Motor neuron (in vitro differentiated cells): ENCODE measurements at places on chromosomes 6 and 20. TPM values are rescaled to one million over a fixed set of nuclear protein-coding genes. Genes with fewer than 3 reads are reported as not detected.

DNA sequence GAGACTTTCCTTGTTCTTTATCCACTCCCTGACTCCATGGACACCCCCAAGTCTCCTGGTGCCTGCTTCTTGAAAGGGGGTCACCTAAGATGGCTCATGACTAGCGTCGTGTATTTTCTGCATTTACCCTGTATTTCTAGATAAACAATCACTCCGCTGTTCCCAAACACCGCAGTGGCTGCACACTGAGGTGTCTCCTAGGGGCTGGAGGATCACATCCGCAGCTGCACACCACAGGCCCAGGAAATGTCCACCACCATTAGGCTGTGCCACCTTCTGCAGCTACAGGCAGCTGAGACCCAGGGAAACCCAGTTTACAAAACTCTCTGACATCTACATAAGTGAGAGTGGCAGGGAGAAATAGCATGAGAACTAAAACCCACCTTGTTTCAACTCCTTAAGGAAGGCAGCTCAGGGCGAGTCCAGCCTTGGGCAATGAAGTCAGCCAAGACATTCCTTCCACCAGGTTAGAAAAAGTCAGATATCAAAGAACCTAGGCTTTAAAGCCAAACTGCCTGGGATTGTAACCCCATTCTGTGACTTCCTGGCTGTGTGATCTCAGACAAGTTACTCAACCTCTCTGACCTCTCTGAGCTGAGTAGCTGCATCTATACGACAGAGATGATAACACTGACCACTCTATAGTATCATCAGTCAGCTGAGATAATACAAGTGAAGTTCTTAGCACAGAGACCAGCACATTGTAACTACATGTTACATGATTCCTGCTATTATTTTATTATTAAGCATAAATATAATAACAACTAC lies 102.2 kb downstream of the SNX5 start:
- ATAC-seq: no peak

- no peak for ATAC-seq
These were observed 68.0 kb downstream of the PLCG1 start for GRCh38 chr20:41205313-41205712.

DNA sequence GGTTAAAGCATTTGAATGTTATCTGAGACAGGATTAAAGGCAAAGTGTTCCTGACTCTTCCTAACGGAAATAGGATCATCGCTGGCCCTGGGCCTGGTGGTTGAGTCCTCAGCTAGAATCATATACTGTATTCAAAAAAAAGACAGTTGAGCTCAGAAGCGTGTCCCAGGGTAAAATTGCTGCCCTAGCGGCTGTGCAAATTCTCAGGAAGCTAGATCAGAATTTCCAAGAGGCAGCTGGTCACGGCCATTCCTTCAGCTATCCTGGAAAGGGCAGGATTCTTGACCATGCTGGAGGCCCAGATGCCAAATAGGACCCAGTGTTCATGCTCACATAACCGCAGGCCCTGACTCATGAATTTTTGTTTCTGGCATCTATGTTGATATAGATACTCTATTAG lies 67.4 kb downstream of the STMND1 start:
- no peak for ATAC-seq

Gene MICB
- total RNA-seq: 2.0 and 2.4 TPM in 2 replicates

Gene NOP56
- 293 and 311 TPM in 2 replicates for total RNA-seq

DNA sequence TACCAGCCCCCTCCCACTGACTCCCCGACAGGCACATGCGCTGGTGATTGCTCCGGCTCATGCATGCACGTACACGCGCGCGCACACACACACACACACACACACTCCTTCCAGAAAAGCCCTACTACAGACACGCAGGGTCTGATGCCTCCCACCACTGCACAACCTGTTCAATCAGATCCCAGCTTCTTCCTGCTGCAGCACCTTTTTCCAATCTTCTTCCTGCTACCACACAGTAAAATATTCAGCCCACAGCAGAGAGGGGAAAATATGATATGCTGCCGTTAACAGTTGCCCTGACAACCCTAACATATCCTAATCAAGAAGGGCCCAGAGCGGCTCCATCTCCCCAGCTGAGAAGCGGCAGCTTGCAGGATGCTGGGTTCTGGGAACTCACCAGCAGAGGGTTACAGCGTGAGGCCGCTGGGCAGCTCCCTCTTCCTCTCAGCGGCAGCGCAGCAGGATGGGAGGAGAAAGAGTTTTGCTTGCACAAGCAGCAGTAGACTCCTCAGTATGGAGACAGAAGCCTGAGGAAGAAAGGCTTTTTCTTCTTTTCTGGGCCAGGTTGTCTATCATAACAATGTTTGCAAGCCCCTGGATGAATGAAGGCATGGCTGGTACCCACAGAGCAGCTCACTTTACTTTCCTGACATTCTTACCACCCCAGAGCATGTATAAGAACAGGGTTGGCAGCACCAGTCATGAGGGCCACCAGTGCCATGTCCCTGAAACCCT lies 23.9 kb downstream of the MAP7 start:
- peak; percentile 91 for ATAC-seq

Gene F13A1
- total RNA-seq: 0.17 TPM in 1 of 2 replicates, not detected in the other

Gene MCHR2
- not detected in 2 replicates for total RNA-seq

DNA sequence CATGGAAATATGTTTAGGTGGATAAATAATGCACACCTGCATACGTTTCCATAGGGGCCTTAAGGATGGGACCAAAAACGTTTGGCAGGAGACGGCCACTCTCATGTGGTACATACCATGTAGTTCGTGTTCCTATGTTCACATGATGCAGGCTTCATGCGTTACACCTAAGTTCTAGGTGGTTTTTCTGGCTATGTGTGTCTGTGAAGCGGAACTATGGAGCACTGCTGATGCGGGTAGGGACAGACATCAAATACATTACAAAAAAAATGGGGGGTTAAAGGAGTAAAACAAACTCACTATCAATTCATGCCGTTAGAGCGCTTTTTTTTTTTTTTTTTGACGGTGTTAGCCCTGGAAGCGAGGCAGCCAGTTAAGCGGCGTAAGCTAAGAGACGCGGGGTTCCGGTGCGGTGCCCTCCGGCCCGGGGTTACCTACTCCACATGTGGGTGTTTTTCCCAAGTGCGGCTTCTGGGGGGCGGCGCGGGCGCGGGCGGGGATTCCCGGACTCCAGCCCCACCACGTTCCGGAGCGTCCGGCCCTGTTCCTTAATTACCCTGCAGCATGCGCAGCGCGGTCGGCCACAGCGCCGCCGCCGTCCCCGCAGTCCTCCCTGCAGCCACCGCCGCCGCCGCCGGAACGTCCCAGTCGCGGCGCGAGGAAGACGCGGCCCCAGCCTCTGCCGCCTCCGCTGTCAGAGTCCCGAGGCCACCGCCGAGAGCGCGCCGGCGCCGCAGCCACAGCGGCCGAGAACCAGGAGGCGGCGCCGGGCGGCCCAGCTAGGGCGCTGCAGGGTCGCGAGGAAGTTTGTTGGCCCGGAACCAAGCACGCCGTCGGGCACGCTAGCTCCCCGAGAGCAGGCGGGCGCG lies 648 bp downstream of the COL19A1 start:
- ATAC-seq: peak; percentile 86

Gene MYBL2
- 32.3 and 38.2 TPM in 2 replicates for total RNA-seq

DNA sequence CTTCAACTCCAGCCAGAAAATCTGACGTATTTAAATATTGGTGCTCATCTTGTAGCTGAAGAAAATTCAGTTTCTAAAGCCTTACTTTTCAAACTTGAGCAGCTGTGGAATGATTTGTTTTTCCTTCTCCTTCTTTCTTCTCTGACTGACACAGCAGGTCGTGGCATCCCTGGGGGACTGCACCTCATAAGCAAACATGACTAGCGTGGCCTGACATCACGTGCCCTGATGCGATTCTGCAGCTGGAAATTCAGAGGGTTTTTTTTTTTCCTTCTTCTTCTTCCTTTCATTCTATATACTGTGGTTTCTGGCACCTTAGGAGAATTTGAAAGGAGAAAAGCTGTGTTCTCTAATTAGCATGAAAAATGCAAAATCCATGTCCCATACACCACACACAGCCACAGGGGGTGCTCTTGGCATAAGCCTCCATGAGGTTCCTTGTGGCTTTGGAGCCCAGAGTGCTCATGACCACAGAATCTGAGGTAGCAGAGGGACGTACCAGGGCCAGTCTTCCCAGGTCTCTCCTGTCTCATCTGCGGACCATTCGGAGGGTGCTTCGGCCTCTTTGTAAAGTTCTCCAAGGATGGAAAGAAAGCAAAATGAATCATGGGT lies 258.5 kb upstream of the CDH4 start:
- peak; percentile 66 for ATAC-seq

Gene GPR6
- not detected in 2 replicates for total RNA-seq

GRCh38 chr6:3410385-3411360 lies 46.2 kb downstream of the SLC22A23 start:
- ATAC-seq: no peak

- no peak for ATAC-seq
These were observed 9.0 kb upstream of the TSHZ2 start for GRCh38 chr20:52963131-52963530.

DNA sequence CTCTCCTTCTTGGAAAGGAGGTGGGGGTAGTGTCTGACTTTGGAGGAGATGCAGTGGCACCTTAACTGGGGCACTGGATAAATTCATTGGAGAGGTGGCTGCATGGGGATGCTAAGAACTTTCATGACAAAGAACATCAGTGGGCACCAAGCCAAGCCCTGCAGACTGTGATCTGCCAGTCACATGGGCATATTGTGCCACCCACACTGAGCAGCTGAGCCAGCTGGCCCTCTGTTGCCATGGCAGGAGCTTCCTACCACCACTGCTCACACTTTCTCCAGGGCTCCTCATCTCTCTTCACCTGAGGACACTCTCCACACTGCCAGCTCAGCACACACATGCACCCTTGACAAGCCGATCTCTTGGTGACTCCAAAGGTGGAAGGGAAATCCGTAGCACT lies 715.6 kb downstream of the QKI start:
- no peak for ATAC-seq

- ATAC-seq: no peak
These were observed 252.7 kb downstream of the TSHZ2 start for GRCh38 chr20:53224851-53225250.

GRCh38 chr6:7389451-7390225 lies at the start of the genes CAGE1 and RIOK1:
Gene CAGE1, minus strand, starts transcription at chr6:7389742. Its CDS starts 2,569 bp downstream, at chr6:7387173.
Gene RIOK1, plus strand, starts transcription at chr6:7389808. Its CDS starts 195 bp downstream, at chr6:7390003.
- peak; percentile 99 for ATAC-seq

GRCh38 chr20:775679-776135 lies 7.4 kb upstream of the SLC52A3 start:
- ATAC-seq: peak; percentile 68

Gene IRAK1BP1
- 16.1 and 16.4 TPM in 2 replicates for total RNA-seq

DNA sequence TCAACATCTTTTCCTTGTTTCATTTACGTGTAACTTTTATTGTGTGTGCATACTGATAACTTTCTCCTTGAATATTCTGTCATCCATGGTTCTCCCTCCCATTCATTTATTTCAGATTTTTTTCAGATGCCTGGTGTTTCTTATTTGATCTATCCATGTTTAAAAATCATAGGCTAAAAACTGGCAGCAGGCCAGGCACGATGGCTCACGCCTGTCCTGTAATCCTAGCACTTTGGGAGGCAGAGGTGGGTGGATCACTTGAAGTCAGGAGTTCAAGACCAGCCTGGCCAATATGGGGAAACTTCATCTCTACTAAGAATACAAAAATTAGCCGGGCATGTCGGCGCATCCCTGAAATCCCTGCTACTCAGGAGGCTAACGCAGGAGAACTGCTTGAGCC lies 31.1 kb downstream of the ABT1 start:
- ATAC-seq: no peak

DNA sequence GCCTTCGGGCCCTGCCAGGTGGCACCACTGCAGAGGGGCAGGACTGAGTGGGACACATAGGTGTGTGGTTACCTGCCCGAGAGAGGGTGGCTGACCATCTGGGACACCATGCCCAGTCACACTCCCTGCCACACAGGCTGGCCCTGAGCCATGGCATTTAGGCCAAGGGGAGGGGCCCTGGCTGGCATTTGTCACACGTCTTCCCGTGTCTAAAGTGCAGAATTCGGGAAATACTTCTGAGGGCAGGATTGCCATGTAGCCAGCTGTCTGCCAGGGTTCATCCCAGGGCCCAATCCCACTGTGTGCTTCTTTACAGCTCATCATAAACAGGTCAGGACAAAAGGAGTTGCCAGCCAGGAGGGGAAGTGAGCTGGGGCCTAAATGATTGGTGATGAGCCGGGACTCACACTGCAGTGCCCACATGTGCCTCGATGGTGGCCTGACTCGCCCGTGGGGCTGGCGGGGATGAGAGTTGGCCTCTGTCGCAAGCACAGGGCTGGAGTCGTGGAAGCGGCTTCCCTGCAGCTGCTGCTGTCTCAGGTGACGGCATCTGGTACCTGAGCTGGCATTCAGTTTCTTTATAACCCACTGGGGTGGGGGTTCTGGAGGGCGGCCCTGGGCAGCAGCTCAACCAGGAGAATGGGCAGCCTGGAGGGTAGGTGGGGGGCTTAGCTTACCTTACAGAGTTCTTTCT lies 5.9 kb upstream of the UNC93A start:
- no peak for ATAC-seq

- peak; percentile 100 for ATAC-seq
These were observed 24.0 kb downstream of the FGD2 start for GRCh38 chr6:37029249-37029971.

GRCh38 chr6:15887491-15888461 lies 224.9 kb upstream of the DTNBP1 start:
- ATAC-seq: peak; percentile 69

- ATAC-seq: no peak
These were observed 74.2 kb downstream of the CD164 start for GRCh38 chr6:109308018-109308492.
